Activated CD8-positive, alpha-beta T cell treated with anti-CD3 and anti-CD28 coated beads for 36 hours (primary cell): ENCODE measurements at places on chromosomes 6 and 20. TPM values are rescaled to one million over a fixed set of nuclear protein-coding genes. Genes with fewer than 3 reads are reported as not detected.

Gene HLA-DRA
- 9.2 TPM for total RNA-seq

Gene HSPA12B
- not detected for total RNA-seq

- no peak overlapping the region for H3K27ac ChIP-seq
- H3K27me3 ChIP-seq, result no peaks in the 10 kb centered on the region
- no peaks in the 10 kb centered on the region for H3K36me3 ChIP-seq
- H3K4me3 ChIP-seq, result no peak overlapping the region
- H3K4me1 ChIP-seq, result no peaks in the 10 kb centered on the region
Measured at GRCh38 chr20:8115436-8115835, 16.6 kb upstream of the PLCB1 start.

GRCh38 chr6:129542705-129543104, 167.3 kb downstream of the ARHGAP18 start:
- H3K4me3 ChIP-seq, result no peak overlapping the region
- DNase-seq, result no peak
- H3K27ac ChIP-seq, result no peak overlapping the region
- H3K27me3 ChIP-seq, result no peaks in the 10 kb centered on the region

- no peaks in the 10 kb centered on the region for H3K36me3 ChIP-seq
- H3K4me1 ChIP-seq, result no peaks in the 10 kb centered on the region
Measured at GRCh38 chr6:152471456-152472265, 165.5 kb downstream of the SYNE1 start.
